ENCODE measurements at places on chromosomes 2 and 18.
A peak's percentile ranks its signal among the peaks of the same experiment; 100 is the strongest.

GRCh38 chr2:125037135-125037653 lies 1012.1 kb downstream of the CNTNAP5 start:
- DNase-seq = no peak

DNA sequence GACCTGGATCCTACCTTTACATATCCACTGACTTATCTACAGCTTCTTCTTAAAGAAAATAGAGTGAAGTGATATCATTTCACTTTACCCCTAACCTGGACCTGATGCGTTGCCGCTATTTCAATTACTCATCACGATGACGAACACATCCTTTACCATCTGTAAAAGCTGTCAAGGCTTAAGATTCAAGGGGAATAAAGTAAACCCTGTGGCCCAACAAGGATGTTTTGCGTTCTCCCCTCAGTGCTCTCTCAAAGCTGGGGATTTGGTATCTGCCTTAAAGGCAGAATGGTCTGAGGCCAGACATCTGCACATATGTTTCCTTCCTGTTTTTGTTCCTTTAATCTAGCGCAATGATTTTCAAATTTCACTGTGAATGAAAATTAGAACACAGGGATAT lies 100.1 kb upstream of the KLF7 start:
- DNase-seq = no peak

- no peak for DNase-seq
Measured at GRCh38 chr18:64245126-64245861, 96.4 kb upstream of the LINC00305 start.

DNA sequence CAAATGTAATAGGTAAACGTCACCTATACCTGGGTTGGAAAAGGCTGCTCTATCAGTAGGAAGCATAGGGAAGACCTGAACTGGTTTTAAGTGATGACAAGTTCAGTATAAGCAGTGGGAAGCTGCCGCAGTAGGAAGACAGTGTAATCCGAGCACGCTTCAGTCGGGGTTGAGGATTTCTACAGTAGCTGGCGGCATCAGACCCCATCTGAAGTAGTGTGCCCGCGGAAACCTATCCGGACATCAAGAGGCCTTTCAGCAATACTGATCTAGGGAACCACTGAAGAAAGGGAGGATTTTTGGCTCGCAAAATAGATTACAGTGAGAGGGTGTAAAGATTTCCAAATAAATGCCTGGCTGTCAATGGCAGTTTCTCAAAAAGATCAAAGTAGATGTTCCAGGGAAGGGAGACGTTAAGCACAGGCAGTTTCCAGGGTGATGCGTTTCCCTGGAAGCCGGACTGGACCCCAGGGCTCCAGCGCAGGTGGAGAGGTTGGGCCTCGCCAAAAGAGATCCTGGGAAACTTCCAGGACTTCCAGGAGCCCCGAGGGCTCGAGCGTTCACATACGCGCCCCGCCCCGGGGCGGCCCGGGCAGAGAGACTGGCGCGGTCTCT lies 5.3 kb downstream of the LOXL3 start:
- no peak for DNase-seq

GRCh38 chr18:45165871-45166270 lies 449.4 kb upstream of the SLC14A2 start:
- DNase-seq = no peak

- no peak for DNase-seq
Measured at GRCh38 chr2:84919885-84920580, 14.6 kb downstream of the TMSB10 start.

DNA sequence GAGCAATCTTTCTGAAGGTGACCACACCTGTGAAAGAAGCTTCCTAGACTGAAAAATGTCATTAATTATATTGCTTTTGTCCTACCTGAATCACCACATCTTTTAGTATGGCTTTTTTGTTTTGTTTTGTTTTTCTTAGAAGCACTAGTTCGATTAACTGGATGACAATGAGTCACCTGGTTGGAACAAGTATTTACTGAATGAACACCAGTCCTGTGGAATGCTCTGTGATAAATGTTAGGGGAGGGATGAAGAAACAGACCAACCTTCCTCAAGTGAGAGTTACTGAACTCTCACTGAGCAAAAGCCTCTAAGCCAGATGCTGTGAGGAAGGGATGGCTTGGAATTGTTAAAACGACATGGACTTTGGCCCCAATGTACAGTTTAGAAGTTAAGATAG lies 26.8 kb upstream of the DCC start:
- no peak for DNase-seq

DNA sequence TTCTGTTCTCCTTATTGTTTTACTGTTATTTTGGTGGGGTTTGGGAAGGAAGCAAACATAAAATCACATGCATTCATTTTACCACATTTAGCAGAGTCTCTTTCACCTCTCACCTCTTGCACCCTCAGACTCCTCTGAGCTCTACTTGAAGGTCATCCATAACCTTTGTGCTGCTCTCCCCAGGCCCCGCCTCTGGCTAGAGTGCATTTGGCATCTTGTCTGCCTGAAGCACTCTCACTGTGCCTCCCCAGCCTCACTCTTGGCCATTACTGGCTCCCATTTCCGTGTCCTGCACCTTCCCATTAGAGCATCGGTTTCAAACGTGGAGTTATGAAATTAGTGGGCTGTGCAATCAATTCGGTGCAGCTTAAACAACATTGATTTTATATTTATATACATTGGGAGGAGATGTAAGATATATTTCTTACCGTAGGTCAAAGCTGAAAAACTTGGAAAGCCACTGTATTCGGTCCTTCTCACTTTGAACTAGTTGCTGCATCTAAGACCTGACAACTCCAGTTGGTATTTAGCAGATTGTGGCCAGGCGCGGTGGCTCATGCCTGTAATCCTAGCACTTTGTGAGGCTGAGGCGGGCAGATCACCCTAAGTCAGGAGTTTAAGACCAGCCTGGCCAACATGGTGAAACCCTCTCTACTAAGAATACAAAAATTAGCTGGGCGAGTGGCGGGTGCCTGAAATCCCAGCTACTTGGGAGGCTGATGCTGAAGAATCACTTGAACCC lies 6.9 kb upstream of the ZFAND2B start:
- no peak for DNase-seq

GRCh38 chr2:7060631-7061449 lies 143.6 kb downstream of the RNF144A start:
- DNase-seq = no peak

- no peak for DNase-seq
Measured at GRCh38 chr2:71878626-71879508, 268.8 kb downstream of the CYP26B1 start.

DNA sequence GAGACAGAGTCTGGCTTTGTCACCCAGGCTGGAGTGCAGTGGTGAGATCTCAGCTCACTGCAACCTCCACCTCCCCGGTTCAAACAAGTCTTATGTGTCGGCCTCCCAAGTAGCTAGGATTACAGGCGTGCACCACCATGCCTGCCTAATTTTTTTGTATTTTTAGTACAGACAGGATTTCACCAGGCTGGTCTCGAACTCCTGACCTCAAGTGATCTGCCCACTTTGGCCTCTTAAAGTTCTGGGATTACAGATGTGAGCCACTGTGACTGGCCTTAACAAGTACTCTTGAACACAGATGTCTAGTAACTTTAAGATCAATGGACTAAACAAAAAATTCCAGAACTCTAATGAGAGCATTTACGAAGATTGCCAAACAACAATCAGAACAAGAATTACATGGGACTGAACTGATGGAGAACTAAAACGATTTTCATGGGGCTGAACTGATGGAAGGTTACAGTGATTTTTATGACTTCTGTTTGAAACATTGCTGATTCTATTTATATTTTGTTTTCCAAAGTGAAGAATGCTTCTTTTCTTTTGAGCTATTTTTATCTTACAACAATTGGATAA lies 46.5 kb upstream of the ST3GAL5 start:
- no peak for DNase-seq

DNA sequence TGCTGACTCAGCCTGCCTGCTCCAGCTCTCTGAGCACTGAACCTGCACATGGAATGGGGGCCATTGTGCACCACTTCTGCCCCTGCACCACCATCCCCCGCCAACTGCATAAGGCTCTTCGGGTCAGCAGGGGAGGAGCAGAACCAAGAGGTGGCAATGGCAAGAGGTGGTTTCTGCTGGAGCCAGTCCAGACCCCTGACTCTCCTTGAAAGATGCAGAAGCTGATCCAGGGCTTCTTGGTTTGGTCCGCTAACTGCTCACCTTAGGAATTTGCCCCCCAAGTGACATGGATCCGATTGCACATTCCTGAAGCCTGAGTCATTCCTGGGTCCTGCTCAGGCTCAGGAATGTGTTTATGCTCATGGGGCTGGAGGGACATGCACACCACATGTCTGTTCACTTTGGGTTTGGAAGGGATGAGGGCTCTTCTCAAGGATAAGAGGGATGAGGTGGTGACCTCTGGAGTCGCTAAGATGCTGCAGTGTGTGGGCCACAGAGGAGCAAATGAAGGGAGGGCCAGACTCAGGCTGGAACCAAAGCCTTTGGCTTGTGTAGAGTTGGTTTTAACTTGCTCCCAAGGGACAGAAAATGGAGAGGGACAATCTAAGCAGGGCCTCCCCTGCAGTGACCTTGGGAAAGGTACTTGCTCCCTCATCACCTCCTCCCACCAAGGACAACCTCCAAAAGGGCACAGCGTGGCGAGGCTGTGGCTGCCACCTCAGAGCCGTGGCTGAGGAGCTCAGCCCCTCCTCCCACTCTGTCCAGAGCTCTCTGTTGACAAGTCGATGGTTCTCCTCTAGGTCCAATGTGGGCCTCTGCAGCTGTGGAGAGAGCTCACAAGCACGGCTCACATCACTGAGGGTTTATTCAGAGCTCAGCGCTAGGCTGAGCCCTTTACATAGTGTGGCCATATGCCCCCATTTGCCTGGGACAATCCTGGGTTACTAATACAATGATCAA lies 66.2 kb downstream of the HS1BP3 start:
- peak; percentile 71 for DNase-seq

DNA sequence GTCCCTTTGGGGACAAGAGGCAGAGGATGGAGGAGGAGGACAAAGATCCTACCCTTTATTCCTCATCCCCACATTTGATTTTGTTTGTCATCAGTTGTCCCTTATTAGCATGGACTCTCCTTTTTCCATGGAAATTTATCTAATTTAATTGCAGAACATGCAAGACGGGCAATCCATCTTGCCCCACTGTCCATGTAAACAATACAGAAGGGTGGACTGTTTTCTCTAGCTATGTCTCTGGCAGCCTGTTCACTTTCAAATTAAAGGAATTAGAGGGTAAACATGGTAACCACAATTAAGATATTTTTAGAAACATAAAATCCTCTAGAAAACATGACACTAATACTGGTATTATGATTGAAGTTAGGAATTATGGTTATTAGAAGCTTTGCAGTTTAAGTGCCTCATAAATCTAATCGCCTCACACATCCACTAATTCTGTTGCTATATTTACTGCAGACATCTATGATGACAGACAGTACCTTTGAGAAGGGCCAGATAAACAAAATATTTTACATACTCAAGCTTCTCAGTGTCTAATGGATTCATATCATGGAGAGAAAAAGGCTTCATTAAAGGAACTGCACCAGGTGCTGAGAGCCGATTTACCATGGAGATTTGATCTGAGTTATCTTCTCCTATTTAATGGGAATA lies 215.5 kb downstream of the LNPK start:
- DNase-seq = no peak

Measured in anterior cingulate cortex (tissue), 58 donors.